Bronchial epithelial cell (primary cell): ENCODE measurements at places on chromosomes 6 and 20. TPM values are rescaled to one million over a fixed set of nuclear protein-coding genes. Genes with fewer than 3 reads are reported as not detected.

The ADNP gene
- total RNA-seq, result 22.5 and 28.2 TPM in 2 replicates

The MCHR2 gene
- not detected in 2 replicates for total RNA-seq

The ACSS1 gene
- total RNA-seq, result 0.64 and 1.8 TPM in 2 replicates

The ECT2L gene
- total RNA-seq, result 0.13 TPM in 1 of 2 replicates, not detected in the other

The PRR18 gene
- total RNA-seq, result under 0.01 TPM in 2 replicates

The KIAA1755 gene
- total RNA-seq, result not detected in 2 replicates

The CUTA gene
- 37.1 and 42.5 TPM in 2 replicates for total RNA-seq

The CTSZ gene
- 73.7 and 87.8 TPM in 2 replicates for total RNA-seq

The TFAP2D gene
- total RNA-seq, result not detected in 2 replicates

The DEFB132 gene
- not detected in 2 replicates for total RNA-seq

The C2 gene
- total RNA-seq, result 0.26 and 0.53 TPM in 2 replicates

The PRDM13 gene
- total RNA-seq, result not detected in 2 replicates

The SGK2 gene
- 0.38 and 0.53 TPM in 2 replicates for total RNA-seq

The PPP2R5D gene
- total RNA-seq, result 20.2 and 27.6 TPM in 2 replicates

The JARID2 gene
- total RNA-seq, result 29.2 and 40.5 TPM in 2 replicates

The KIF13A gene
- 47.4 and 58.8 TPM in 2 replicates for total RNA-seq

The BACH2 gene
- total RNA-seq, result 0.38 and 2.1 TPM in 2 replicates

The CDH4 gene
- total RNA-seq, result 5.4 and 12.1 TPM in 2 replicates

The DZANK1 gene
- 0.26 and 0.64 TPM in 2 replicates for total RNA-seq

The FUCA2 gene
- total RNA-seq, result 24.1 and 35.3 TPM in 2 replicates

The UNC5CL gene
- 0.26 TPM in 2 replicates for total RNA-seq

The CAP2 gene
- 2.1 and 3.1 TPM in 2 replicates for total RNA-seq

The GTF2H4 gene
- total RNA-seq, result 10.0 and 10.6 TPM in 2 replicates

The C6orf141 gene
- total RNA-seq, result 7.8 and 10.8 TPM in 2 replicates

The RIMS4 gene
- not detected in 2 replicates for total RNA-seq

The OR2J3 gene
- total RNA-seq, result not detected in 2 replicates
